ENCODE measurements at places on chromosomes 2 and 18.

DNA sequence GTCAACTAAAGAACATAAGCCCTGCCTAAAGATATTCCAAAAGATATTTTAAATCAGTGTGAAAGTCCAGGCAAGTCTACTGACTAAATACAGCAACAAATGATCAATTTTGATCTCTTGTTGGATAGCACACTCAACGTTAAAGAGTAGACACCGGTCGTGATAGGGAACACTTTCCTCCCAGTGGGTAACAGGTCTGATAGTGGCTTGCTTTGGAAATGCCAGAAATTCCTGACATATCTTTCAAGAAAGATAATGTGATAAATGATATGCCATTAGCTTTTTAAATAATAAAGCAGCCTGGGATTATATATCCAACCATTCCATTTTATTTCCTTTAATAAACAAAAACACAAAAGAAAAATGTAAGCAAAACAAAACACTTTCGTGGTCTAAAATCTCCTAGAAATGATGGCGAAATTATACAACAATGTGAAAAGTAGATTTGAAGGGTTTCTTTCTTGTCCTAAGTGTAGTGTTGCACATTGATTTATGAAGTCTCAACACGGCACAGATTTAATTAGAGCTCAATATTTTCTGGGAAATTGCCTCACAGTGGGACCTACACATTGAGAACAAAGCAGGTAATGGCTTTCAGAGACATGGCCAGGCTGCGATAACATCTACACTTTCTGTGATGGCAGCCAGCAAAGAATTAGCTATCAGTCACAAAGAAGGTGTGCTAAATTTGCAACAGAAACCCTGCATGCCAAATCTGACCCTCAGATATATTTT lies 158.6 kb downstream of the PPP1R1C start:
- DNase-seq: no peak

GRCh38 chr2:23327416-23327815 lies 57.6 kb upstream of the KLHL29 start:
- DNase-seq: no peak

DNA sequence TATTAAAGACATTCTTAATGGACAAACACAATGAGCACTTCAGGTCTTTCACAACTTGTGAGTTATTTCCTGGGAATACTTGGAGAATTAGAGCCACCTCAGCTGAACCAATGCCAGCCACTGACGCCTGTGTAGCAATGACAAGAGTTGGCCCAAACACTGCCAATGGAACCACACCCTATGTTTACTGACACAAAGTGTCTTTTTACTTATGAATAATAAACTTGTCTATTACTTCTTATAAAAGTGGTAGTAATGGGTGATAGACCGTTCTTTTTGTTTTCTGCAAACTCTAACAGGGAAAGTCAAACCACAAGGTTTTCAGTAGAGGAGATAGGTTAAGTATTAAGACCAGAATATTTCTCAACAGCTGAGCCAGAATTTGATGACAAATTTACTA lies 12.5 kb upstream of the CHAC2 start:
- DNase-seq: no peak

GRCh38 chr2:223580951-223581350 lies 21.2 kb downstream of the SCG2 start:
- DNase-seq: no peak

DNA sequence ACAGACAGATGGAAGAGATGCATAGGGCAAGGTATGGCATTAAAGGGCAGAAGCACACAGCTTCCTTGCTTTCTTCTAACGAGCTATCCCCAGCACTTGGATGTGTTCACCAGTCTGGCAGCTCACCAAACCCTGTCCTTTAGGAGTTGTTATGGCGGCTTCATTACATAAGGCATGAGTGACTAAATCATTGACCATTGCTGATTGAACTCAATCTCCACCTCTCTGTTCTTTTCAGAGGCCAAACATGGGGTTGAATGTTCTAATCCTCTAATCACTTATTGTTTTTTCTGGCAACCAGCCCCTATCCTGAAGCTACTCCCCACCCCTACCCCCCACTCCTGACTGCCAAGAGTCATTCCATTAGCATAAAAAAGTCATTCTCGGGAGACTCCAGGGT lies 301.8 kb downstream of the XIRP2 start:
- no peak for DNase-seq

GRCh38 chr2:62227386-62228075 lies 31.6 kb downstream of the B3GNT2 start:
- DNase-seq: no peak

GRCh38 chr2:28268386-28268785 lies 124.3 kb upstream of the FOSL2 start:
- no peak for DNase-seq

GRCh38 chr2:69305712-69306392 lies 81.2 kb downstream of the GFPT1 start:
- DNase-seq: no peak

GRCh38 chr2:173676647-173677046 lies 288.5 kb downstream of the SP3 start:
- no peak for DNase-seq

GRCh38 chr18:13611142-13611600 lies 115.2 kb downstream of the FAM210A start:
- DNase-seq: peak; percentile 91

DNA sequence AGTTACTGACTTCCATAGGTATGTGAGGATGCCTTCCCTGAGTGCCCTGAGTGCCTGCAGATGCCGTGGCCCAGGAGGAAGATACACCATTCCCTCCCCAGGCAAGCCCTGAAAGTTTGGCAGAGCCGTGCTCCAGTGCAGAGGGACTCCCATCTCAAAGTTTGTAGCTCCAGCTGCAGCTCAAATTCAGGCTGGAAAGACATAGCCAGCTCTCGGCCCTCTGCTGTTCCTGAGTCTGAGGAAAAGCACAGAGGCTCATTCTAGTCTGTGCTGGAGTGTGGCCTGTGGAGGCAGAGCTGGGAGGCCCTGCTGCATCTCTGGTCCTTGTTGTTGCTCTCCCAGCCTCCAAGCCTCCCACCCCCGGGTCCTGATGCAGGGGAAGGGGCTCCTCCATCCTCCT lies 15.9 kb upstream of the TPO start:
- no peak for DNase-seq

Data from suppressor macrophage treated with lipopolysaccharide for 1 hour (primary cell).